OCI-M1 (cell line): ENCODE measurements at places on chromosomes 7 and 10.
A peak's percentile ranks its signal among the peaks of the same experiment; 100 is the strongest.

DNA sequence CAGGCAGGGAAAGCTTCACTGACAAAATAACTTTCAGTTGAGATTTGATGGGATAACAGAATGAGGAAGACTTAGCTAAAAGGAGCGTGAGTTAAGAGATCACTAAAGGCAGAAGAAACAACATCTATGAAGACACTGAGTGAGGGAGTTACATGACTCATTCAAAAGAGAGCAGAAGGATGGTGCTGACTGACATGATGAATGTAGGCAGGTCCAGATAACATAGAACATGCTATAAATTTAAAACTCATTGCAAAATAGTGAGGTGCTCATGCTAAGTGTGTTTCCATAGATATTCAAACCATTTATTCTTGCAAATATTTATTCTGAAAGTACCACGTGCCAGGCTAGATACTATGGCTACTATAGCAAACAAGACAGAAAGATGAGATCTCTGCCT, 116.4 kb upstream of the DGKB start:
- DNase-seq, result no peak

DNA sequence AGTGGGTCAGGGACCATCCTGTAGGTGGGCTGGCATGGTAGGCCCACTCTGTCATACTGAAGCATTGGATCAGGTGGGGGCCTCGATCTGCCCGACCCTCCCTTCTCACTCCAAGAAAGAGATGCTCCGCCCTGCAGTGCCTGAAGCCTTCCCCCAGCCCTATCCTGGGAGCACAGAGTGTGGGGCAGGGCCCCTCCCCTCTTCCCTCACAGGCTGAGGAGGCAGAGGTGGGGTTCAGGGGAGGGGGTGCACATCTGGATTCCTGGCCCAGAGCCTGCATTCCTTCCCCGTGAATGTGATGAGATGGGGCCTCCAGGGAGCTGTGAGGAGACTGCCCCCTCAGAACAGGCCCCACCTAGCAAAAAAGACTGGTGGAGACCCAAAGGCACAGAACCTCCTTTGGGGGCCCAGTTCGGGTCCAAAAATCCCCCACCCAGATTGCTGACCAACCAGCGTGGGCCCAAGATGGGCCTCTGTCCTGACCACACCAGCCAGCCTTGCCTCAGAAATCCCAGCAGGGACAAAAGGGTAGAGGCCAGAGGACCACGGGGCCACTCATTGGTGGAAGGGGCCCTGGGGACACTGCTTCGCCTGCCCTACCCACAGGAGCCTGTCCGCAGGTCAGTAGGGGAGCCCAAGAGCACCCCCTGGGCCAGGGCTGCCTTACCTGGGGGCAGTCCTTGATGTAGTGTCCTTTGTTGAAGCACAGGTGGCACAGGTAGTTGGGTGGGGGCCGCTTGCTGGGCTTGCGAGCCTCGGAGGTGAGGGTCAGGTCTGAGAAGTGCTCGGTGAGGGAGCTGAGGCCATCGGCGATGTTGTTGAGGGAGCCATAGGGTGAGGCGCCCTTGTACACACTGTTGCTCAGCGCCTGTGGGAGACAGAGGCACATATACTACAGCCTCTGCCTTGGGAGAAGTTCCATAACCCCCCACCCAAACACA, 13.3 kb downstream of the ZCCHC24 start:
- DNase-seq, result no peak

- DNase-seq, result peak; percentile 33
These were observed 83.7 kb downstream of the PRLHR start for GRCh38 chr10:118511711-118512110.

- no peak for DNase-seq
These were observed 21.8 kb upstream of the SDK1 start for GRCh38 chr7:3279147-3279818.

- peak; percentile 24 for DNase-seq
These were observed 38.5 kb upstream of the LRRC17 start for GRCh38 chr7:102874166-102874829.

GRCh38 chr10:71392292-71392691, 4.4 kb upstream of the CDH23 start:
- no peak for DNase-seq

DNA sequence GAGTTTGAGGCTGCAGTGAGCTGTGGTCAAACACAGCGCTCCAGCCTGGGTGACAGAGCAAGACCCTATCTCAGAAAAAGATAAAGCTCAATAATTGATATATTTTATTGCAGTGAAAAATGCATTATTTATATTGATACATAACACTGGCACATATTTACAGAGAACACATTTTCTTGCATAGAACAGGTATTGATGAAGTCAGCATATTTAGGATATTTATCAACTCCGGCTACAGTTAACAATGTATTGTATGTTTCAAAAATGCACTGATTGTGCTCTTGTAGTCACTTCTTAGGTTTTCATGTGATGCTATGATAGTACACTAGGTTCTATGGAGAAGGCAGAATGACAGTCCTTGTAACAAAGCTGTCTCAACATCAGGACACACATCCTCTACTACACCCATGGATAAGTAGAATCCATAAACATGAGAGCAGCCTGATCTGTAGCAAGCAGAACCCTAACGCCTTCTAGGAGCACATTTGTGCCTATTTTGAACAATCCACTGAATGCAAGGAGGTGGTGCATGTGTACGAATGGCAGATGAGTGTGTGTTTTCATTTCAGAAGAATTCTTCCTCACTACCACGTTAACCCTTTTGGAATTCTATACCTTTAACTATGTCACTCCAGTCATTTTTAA, 586.1 kb upstream of the CELF2 start:
- DNase-seq, result no peak

- no peak for DNase-seq
These were observed 160.0 kb downstream of the TAX1BP1 start for GRCh38 chr7:27900006-27900405.

GRCh38 chr7:157860406-157860805, 523.6 kb downstream of the DNAJB6 start:
- DNase-seq, result no peak

DNA sequence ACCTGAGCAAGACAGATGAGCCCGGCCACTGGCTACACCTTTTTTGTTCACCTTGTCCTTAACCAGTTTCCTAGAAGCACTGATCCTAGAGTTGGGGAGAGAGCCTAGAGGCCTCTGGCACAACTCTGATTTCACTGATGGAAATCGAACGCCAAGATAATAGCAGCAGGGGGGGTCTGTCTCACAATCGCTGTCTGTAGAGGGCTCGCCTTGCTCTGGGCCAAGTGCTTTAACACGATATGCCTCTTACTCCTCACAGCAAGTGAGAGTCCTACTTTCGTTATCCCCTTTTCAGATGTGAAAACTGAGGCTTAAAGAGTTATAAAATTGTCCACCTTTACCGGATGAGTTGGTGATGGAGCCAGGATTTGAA, 472 bp downstream of the RASSF4 start:
- DNase-seq, result no peak

DNA sequence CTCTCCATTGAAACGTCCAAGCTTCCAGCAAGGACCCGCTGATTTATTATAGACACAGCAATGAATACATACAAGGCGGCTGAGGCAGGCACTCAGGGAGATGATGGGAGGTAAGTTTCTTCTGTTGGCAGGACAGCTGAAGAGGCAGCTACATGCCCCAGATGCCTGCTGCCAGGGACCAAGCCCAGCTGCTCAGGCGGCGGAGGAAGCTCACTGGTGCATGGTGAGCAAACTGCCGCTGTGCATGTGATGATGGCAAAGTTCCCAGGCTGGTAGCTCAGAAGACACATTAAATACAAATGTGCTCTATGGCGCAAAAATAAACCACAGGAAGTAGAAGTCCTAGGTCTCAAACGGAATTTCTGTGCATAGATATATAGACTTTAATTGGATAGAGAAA, 2.3 kb downstream of the DNTT start:
- no peak for DNase-seq

DNA sequence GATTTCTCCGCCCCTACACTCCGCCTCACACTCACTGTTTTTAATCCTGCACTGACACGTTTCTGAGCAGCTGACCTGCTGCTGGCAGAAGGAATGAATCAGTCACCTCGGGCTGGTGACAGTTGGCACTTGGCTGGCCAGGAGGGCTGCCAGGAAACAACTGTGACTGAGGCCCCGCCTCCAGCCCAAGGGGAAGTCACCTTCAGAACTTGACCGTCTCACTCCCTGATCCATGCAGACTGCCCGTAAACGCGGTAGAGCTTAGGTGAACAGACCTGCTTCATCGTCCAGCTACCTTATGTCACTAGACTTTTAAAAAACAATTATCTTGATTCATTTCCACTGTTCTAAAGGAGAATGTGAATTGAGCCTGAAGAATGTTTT, 107.5 kb downstream of the DOCK1 start:
- DNase-seq, result no peak

DNA sequence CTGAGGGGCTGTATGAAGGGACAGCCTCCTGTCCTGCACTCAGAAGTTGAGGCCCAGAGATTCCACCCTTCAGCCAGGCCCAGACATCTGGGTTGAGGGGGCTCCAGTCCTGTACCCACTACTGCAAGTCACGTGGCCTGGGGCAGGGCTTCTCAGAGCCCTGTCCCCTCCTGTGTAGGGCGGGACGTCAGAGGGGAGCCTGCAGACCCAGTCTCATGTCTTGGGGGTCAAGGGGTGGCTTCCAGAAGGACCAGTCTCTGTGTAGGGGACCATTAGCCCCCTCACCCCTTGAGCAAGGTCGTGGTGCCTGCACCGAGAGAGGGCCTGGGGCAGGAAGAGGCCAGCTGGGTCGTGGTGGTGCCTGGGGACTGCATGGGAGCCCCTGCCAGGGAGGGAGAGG, 593 bp upstream of the PILRA start:
- no peak for DNase-seq

GRCh38 chr7:26168458-26169023, 16.5 kb downstream of the NFE2L3 start:
- no peak for DNase-seq

- no peak for DNase-seq
These were observed at the start of gene WIPF3 for GRCh38 chr7:29806208-29806994. Gene WIPF3 (plus strand): TSS chr7:29806508. CDS start chr7:29834725, 28,217 bp downstream.

- no peak for DNase-seq
These were observed 47.5 kb downstream of the GSDME start for GRCh38 chr7:24709585-24710360.

GRCh38 chr7:130930681-130931080, 196.7 kb upstream of the KLF14 start:
- no peak for DNase-seq

DNA sequence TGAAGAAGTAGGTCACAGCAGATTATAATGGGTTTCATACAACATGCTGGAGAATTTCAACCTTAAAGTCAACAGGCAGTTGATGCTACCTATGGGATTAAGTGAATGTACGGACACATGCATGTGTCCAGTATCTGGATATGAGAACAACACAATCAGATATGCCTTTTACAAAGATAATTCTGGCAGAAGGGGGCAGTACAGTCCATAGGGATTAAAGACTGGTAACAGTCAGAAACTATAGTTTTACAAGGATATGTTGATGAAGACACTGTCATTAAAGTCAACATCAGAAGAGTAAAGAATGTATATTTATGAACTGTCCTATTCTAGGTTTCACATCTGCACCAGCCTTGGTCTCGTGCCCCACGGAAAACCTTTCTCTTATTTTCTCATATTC, 41.5 kb downstream of the ANKMY2 start:
- DNase-seq, result peak; percentile 6

GRCh38 chr10:89115876-89116627, 91.1 kb downstream of the CH25H start:
- peak; percentile 47 for DNase-seq

- no peak for DNase-seq
These were observed 73.9 kb upstream of the KAT6B start for GRCh38 chr10:74752371-74753040.

GRCh38 chr7:144436500-144436899, 33.0 kb upstream of the NOBOX start:
- DNase-seq, result no peak

- DNase-seq, result no peak
These were observed 19.0 kb downstream of the ACTA2 start for GRCh38 chr10:88933564-88933963.

GRCh38 chr10:113078282-113078907, 128.3 kb downstream of the TCF7L2 start:
- DNase-seq, result no peak
